ENCODE measurements at places on chromosomes 12 and 14. TPM values are rescaled to one million over a fixed set of nuclear protein-coding genes. Genes with fewer than 3 reads are reported as not detected.

CISTR gene
- total RNA-seq: not detected

SIX1 gene
- total RNA-seq: 11.7 TPM

DCN gene
- total RNA-seq: 441 TPM

LRIG3 gene
- 29.3 TPM for total RNA-seq

- DNase-seq: peak; percentile 65
These were observed 5.4 kb downstream of the SLC15A4 start for GRCh38 chr12:128818065-128819022.

DNA sequence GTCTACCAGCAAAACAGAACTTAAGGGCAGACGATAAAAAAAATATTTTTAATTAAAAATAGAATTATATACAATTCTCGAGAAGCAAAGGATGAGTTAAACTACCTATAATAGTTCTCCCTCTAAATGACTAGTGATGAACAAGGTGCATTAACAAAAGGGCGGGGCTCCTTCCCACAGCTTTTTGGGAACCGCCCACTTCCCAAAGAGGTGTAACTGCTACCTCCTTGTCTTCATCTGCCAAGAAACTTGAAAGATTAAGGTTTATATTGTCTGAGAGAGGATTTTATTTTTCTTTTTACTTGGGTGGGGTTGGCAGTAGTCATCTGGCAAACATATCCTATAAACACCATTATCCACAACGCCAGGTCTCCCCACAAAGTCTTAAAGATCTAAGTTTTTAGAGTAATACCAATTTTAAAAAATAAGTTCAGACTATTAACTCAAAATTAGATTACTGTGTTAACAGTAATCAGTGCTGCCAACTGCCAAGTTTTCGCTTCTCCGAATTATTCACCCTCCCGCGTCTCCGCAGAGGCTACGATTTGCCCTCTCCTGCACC is 938 bp downstream of the RALGAPA1 start:
- DNase-seq: peak; percentile 69

- peak; percentile 14 for DNase-seq
These were observed 84.6 kb upstream of the CCDC196 start for GRCh38 chr14:66401449-66402095.

GRCh38 chr14:99163446-99163845 is 108.6 kb downstream of the BCL11B start:
- no peak for DNase-seq

Data from GM23248 (cell line).